NCI-H226 (cell line): ENCODE measurements at places on chromosomes 4 and X.

- peak; percentile 39 for DNase-seq
Measured at GRCh38 chr4:56134266-56134665, 185.5 kb downstream of the CEP135 start.

DNA sequence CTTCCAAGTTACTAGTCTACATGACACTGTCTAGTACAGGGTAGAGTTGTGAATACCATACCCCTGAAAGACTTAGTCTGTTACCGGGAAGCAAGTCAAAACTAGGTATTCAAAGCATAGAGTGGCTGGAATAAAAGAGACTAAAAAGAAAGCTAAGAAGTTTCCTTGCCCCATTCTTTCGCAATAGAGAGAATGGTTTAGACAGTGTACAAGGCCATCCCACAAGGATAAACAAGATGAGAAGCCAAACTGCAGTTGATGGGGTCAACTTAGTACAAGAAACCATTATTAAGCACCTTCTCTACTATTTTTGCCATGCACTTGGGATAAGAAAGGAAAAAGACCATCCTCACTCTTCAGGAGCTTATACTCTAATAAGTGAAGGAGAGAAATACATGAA is 30.3 kb downstream of the AMMECR1 start:
- DNase-seq: no peak

DNA sequence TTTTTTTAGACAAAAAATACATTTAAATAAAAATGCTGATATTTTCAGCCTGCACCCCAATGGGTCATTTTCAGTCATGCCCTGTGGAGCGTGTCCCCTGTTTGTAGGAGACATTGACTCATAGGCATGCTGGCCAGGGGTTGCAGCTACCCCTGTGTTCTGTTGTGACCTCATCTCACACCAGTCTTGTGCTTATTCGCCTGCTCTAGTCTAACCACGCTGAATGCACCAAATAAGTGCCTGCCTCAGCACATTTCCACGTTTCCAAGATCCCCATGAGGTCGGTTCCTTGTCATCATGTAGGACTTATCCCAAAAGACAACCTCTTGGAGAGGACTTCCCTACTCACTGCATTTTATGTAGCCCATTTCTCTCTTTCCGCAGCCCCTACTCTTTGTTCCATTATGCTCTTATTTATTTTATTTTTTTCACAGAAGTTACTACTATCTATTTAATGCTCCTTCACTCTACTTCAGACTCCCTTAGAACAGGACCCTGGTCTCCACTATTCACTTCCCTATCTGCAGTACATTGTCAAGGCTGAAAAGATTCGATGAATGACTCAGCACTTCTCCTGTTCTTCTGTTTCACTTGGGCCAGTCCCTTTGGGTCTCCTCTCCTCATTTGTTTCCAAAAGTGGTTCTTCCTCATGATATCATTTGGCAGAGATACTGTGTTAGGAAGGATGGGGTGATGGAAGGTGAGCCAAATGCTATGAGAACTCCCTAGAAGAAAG is 109.7 kb downstream of the MSL3 start:
- no peak for DNase-seq

DNA sequence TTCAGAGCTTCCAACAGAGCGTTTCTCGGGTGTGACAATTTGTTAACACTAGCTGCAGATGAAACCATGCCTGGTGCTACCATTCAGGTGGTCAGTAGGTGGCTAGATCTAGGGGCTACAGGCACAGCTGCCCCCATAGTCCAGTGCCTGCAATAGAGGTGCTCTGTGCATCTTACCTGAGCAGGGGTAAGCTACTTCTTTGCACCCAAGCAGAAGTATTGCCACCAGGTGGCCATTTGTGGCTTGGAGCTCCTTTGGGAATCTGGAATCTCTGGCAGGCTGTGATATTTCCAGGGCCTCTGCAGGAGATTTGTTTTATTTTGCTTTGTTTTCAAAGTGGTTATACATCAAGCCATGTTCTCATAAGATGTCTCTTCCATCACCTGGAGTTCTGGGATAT is 170.7 kb upstream of the PUDP start:
- no peak for DNase-seq

DNA sequence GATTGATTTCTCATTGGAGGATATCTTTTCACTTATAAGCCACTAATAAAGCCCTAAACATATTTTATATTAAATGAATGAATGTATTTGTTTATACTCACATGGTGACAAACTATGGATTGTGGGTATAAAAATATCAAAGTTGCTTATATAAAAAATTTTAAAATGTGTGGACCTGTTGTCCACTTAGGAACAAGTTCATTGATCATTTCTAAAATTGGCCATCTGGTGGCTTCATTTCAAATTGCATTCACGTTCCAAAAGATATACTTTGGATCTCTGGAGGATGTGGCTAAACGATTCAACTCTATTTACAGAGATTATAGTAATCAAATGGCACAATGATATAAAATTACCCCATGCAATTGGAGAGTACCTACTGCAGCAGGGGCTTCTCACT is 32.5 kb downstream of the FSTL5 start:
- no peak for DNase-seq

DNA sequence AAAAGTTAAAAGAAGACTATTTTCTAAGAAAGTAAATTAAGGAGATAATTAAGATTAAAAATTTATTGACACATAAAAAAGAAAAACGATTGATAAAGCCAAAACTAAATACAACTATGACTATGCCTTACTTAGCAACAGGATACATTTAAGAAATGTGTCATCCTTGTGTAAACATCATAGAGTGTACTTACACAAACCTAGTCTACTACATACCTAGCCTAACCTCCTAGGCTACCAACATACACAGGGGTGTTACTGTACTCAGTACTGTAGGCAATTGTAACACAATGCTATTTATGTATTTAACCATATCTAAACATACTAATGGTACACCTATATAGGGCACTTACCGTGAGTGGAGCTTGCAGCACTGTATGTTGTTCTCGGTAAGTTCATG is 108.3 kb downstream of the ANXA10 start:
- no peak for DNase-seq
